Myocyte (in vitro differentiated cells): ENCODE measurements at places on chromosomes 1 and 21. TPM values are rescaled to one million over a fixed set of nuclear protein-coding genes. Genes with fewer than 3 reads are reported as not detected.

CLCNKA gene
- 0.05 TPM in 1 of 2 replicates, not detected in the other for total RNA-seq

SPATA21 gene
- not detected in 2 replicates for total RNA-seq

SHISAL2A gene
- not detected in 2 replicates for total RNA-seq

ARHGEF16 gene
- not detected in 2 replicates for total RNA-seq

KCNQ4 gene
- 79.4 and 152 TPM in 2 replicates for total RNA-seq
